ENCODE measurements at places on chromosomes 5 and 9.

DNA sequence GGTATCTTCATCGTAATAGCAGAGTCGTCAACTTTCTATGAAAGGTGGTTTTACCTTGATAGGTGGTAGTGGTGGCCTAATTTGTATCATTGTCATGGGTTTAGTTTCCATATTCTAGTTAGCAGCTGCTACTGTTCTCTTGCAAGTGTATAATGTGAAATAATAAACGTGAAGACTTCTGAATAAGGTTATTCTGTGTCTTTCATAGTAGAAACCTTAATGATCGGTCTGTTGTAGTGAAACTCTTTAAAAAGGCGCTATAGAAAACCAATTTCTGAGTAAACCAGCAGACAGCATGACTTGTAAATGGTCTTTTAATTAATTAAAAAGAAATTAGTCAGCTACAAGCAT lies 1.6 kb downstream of the SET start:
- no peak for DNase-seq

- no peak for DNase-seq
These were observed 23.7 kb downstream of the CWC27 start for GRCh38 chr5:64792469-64792868.

- peak; percentile 88 for DNase-seq
These were observed 52.9 kb downstream of the LRSAM1 start for GRCh38 chr9:127503947-127504886.

DNA sequence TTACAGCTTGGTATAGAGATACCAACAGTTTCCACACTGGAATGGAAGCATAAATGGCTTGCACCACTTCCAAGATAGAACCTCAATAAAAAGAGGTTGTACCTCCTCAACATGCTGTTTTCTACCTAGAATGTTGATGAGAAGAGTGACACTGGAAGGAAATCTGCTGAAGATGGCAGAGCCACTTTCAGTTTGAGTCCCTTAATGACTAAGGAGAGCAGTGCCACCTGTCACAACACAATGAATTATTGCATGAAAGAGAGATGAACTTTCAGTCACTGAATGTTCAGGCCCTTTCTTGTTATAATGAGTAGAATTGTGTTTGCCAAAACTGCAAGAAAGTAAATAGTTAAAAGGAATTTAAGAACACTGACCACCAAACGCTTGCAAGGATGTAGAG lies 958.5 kb downstream of the DTWD2 start:
- no peak for DNase-seq

DNA sequence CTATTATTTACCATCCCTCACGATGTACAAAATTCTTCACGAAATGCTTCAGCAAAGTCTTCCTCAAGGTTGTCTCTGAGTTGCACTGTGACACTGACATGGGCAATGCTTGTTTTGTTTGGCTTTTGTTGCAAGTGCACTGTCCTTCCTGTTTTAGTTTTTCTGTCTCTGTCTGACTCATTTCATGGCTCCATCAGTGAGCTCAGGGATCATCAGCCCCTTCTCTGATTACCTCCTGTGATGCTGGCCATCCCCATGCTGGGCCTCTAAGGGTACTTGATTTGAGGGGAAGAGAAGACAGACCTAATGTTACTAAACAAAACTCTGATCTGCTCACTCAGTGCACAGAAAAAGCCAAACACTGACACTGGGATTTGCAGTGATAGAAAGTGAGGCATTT lies 37.6 kb upstream of the STX17 start:
- DNase-seq = no peak

- DNase-seq = no peak
These were observed 47.3 kb upstream of the TRMT10B start for GRCh38 chr9:37706290-37706689.

DNA sequence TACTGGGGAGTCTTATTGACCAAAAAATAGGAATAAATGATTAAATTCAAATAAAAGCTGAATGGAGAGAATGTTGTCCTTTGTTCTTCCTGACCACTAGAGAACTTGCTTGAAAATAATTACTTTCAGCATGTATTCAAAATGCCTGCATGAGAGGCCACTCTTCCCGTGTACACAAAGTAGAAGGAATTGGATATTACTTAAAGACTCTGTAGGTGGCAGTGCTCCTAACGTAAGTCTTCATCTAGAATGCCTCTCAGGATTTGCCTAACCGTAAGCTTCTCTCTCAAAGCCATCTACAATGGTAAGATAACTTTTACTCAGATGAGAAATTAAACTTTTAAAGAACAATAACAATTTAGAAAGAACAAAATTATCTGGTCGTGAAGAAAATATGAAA lies 620.0 kb upstream of the CCNG1 start:
- no peak for DNase-seq

- DNase-seq = no peak
These were observed 14.1 kb downstream of the FBXL17 start for GRCh38 chr5:108367679-108368334.
